ENCODE measurements at places on chromosomes 4 and X.

DNA sequence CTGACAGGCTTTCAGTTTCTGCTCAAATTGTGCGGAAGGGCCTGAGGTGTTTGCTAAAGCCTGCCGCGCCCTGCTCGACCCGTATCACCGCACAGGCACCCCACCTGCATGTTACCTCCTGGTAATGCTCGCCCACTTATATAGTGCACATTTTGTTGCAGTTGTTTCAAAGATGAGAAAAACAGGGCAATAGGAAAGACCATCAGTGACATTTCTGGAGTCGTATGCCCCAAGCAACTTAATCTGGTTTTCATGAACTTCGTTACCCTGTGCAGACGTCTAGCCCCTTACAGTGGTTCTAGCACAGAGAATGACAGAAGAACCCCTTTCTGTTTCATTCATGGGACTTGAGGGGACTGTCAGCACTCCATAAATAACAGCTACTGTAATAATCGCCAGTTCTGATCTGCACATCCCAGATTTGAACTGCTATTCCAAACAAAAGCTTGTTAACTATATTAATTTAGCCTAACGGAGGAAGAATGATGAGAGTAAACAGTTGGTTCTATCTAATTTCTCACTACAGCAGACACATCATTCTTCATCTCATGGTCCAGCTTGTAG, 940 bp upstream of the DCTD start:
- DNase-seq = no peak

GRCh38 chrX:37809970-37810369, 30.1 kb downstream of the CYBB start:
- DNase-seq = no peak

DNA sequence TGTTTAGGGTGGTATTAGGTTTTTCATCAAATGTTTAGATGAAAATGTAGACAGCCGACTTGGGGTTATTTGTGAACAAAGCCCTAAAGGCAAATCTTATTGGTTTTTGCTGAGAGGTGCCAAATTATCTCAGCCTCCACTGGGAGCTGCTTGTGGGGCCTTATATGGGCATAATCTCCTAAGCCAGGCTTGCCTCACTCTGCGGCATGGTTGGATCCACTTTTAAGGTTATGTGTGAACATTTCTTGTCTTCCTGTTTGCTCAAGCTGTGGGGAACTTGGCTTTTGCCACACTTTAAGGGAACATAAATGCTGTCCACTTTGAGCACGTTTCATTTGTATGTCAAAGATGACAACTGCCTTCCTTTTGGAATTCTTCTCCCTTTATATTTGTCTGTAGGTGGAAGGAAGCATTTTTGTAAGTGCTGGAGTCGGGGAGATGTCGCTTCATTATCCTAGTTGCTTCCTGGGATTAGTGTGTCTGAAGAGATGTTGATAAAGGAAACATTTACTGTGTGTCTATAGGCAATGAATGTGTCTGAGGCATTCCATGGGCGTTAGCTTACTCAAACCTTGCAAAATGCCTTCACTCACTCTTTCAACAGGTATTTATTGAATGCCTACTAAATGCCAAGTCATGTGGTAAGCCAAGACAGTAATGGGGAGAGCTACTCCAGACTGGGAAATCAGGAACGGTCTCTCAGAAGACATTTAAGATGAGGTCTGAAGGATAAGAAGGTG, 78.3 kb downstream of the SLC9A6 start:
- DNase-seq = no peak

GRCh38 chr4:173413036-173413435, 14.1 kb upstream of the SCRG1 start:
- no peak for DNase-seq

GRCh38 chrX:8586953-8587352, 122.3 kb downstream of the VCX3B start:
- no peak for DNase-seq

GRCh38 chr4:155444721-155445120, 68.0 kb upstream of the MAP9 start:
- DNase-seq = no peak

Data from CD4-positive, alpha-beta T cell treated with Interleukin-10 for 1 hour (primary cell).